CD4-positive, alpha-beta T cell treated with Interleukin-4 for 4 hours (primary cell): ENCODE measurements at places on chromosomes 1 and 21.

DNA sequence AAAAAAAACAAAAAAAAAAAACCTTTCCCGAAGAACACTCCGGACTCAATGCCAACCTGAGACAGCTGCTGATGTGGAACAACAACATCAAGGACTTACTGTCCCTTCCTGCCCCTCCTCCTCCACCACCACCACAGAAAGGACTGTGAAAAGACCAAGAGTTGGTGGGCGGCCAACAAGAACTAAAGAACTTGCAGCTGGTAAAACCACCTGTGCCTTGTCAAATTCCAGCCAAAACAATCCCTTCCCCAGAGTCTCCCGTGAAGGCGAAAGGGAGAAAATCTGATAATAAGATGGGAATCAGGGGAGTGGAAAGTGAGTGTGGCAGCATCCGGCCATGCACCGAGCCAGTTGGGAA, 88.9 kb downstream of the PROX1 start:
- no peak for DNase-seq

DNA sequence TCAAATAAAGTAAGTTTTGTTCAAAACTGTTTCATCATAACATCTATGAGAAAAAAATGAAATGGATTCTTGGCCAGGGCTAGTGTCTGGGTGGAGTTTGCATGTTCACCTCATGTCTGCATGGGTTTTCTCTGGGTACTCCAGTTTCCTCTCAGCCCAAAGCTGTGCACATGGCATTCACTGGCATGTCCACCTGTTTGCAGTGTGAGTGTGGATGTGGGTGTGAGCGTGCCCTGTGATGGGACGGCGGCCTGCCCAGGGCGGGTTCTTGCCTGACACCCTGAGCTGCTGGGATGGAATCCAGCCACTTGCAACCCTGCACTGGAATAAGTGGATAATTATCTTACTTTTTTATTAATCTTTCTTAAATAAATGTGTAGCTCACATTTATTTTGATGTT, 185.5 kb downstream of the RYR2 start:
- no peak for DNase-seq

GRCh38 chr1:151175863-151176262, at the start of gene TMOD4:
Gene TMOD4 (minus strand): TSS chr1:151175981. CDS start chr1:151174875, 1,106 bp downstream.
- DNase-seq: no peak

GRCh38 chr1:156706657-156707416, 1.5 kb upstream of the CRABP2 start:
- DNase-seq: no peak

DNA sequence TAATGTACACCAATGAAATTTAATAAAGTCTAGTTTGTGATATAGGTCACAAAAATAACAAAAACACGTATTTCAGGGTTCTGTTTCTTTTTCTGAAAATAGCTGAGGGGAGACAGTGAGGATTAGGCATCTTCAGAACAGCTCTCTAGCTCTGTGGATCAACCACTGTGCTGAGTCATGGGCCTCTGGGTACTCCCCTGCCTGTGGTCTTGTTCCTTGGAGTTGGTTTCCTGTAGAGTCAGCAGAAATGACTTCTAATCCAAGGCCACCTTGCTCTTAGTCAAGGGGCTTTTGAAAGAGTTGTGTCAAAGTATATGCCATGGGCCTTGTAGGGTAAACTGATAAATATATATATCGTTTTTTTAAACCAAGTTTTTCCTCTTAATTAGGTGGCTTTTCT, 141.8 kb upstream of the ZRANB2 start:
- no peak for DNase-seq

GRCh38 chr1:200981278-200981677, 42.2 kb downstream of the KIF21B start:
- DNase-seq: no peak
